ENCODE measurements at places on chromosomes 2 and 18.
A peak's percentile ranks its signal among the peaks of the same experiment; 100 is the strongest.

GRCh38 chr2:79713131-79713785, 200.4 kb downstream of the CTNNA2 start:
- DNase-seq: no peak

- no peak for DNase-seq
Observed at GRCh38 chr2:75688196-75688595, 22.5 kb downstream of the GCFC2 start.

GRCh38 chr18:36608107-36608506, 220.7 kb downstream of the TPGS2 start:
- DNase-seq: no peak

DNA sequence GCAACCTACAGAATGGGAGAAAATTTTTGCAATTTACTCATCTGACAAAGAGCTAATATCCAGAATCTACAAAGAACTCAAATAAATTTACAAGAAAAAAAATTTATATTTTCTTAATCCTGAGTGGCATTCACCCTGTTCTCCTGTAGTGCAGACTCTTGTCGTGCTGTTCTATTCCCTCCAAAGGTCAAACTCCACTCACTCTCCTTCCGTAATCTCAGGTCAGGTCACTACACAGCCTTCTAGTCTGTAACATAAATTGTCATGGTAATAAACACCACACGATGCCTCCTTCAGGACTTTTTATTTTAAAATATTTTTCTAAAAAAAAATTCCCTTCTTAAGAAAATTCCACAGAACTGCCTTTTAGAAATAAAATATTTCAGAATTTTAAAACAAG, 417.9 kb upstream of the GCFC2 start:
- no peak for DNase-seq

GRCh38 chr2:24399434-24400206, 39.3 kb upstream of the ITSN2 start:
- no peak for DNase-seq

- DNase-seq: no peak
Observed at GRCh38 chr2:223947711-223948205, 2.6 kb upstream of the WDFY1 start.

DNA sequence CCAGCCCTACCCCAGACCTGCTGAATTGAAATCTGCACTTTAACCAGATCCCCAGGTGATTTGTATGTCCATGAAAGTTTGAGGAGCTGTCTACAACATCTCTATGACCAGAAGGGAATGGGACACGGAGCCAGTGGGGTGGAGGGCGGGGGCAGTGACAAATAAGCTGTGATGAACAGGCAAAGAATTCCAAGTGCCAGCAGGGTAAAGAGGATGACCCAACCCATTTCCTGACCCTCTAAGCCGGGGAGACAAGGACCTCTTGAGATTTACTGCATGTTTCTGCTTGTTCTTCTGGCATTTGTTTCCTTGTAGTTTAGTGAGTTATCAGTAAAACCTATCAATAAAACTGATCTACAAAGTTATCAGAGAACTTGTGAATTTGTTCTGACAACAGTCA, 8.7 kb downstream of the TET3 start:
- DNase-seq: no peak

DNA sequence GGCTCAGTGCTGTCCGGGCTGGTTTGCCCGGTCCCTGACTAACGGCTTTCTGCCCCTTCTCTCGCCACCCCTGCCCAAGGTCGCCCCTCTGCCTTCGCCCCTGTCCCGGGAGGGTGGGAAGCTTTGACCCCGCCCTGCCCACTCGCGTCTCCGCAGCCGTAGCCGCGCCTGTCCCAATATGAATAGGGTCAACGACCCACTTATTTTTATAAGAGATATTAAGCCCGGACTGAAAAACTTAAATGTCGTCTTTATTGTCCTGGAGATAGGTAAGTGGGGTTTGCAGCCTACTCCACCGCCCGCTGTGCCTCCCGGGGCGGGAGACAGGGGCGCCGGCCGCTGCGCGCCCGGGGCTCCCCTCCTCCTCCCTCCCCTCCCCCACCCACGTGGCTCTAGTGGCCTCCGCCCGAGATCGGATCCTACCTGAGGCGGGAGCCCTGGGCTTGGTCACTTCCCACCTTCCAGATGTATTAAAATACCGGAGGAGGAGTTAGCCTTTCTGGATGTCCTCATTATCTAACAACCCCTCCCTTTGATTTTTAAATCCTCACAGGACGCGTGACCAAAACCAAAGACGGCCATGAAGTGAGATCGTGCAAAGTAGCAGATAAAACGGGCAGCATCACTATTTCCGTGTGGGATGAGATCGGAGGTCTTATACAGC, 633 bp downstream of the NABP1 start:
- DNase-seq: peak; percentile 67

- DNase-seq: no peak
Observed at GRCh38 chr2:169619946-169620345, 35.8 kb downstream of the PPIG start.

DNA sequence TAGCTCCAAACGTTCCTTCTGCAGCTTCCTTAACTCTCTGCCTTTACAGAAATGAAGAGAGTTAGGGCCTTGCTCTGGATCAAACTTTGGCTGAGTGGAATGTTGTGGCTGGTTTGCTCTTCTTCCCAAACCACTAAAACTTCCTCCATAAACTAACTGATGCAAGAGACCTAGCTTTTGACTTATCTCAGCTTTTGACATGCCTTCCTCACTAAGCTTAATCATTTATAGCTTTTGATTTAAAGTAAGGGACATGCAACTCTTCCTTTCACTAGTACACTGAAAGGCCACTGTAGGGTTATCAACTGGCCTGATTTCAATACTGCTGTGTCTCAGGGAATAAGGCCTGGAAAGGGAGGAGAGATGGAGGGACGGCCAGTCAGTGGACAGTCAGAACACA, 8.3 kb downstream of the PXDN start:
- no peak for DNase-seq

DNA sequence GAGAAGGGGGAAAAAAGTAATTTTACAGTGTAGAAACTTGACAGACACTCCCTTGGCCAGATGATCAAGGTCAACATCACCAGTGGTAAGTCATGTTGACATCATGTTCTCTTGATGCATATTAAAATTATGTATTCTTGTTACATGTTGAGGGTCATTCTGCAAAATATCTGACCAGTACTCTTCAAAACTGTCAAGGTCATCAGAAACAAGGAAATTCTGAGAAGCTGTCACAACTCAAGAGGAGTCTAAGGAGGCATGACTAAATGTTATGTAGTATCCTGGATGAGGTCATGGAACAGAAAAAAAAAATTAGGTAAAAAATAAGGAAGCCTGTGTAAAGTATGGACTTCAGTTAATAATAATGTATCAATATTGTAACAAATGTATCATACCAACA, 6.3 kb downstream of the SGPP2 start:
- DNase-seq: peak; percentile 77

DNA sequence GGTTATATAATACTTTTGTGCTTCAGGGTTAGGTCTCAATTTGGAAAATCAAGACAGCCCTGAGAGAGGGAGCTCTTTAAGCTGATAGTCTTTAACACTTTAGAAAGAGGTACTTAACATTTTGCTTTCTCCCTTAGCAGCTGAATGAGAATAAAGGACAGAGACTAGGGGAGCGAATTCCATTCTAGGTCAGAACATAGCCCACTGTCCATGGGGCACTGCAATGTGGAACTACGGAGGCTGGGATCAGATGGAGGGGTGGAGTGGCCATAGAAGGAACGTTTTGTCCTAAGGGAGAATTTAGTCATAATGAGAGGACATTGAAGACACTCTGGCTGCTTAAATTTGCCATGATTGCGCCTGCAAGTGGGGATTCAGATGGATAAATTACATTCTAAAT, 794 bp downstream of the GKN2 start:
- DNase-seq: no peak

GRCh38 chr2:55948176-55948923, 24.8 kb upstream of the EFEMP1 start:
- DNase-seq: no peak

DNA sequence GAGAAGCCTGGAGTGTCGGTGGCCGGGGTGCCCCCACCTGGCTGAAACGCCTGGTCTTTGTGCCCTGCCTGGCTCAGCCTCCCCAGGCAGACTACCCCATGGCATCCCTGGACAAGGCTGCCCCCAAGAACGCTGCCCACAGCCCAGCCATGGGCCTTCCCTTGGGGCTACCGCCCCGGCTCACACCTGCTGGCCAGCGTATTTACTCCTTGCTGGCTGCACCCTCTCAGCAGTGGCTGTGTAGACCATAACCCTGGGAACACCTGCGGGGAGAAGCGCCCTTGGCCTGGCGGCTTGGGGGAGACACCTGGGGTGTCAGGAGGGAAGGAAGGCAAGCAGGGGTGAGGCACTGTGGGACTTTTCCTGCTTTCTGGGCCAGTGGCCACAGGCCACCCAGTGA, 17.3 kb downstream of the CAPN10 start:
- no peak for DNase-seq

DNA sequence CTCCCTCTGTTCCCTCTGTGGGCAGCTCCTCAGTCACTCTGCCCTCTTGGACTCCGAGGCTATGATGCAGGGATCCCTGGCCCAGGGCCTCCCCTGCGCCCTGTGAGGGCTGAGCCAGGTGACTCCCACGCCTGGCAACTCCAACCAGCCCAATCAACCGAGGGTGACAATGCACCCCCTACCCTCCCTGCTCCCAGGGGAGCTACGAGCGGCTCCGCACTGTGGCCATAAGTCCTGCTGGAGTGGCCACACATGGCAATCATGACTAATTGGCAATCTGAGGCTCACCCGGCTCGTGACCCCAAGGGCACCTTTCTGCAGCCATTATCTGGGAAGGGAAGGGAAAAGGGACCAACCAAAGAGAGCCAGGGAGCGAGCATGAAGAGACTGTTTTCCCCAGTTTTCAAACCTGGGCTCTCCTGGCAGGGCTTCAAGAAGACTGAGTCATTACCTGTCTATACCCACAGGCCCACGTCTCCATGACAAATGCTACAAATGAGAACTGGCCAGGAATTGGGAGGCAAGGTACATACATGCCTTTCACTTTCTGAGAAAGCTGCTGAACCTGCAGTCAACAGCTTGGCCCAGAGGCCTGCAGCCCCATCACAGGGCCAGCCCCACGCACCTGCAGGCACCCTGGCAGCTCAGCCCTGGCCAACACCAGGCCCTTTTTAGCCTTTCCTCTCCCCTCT, 45.1 kb downstream of the RPL31 start:
- DNase-seq: no peak

DNA sequence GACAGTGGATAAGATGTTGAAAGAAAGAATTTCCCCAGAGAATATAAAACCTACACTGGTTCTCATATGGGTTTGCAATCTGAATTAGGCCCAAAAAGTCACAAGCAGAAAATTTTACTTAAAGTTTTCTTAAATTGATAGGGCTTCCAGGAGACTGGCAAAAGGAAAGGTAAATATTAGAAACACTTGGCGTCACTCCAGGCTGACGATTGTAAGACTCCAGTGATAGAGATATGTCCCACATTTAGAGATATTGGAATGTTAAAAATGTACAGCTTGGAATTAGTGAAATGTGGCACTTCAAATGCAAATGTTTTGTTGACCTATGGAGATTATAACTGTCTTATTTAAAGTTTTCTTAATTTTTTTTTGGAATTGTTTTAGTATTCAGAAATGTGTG, 14.0 kb downstream of the YIPF4 start:
- DNase-seq: no peak

- DNase-seq: no peak
Observed at GRCh38 chr2:18299423-18300212, 260.8 kb downstream of the RDH14 start.

- DNase-seq: no peak
Observed at GRCh38 chr2:236264256-236264655, at the start of gene ASB18. Gene ASB18, minus strand, starts transcription at chr2:236264406. Its CDS starts 61 bp downstream, at chr2:236264345.

Data from inflammatory macrophage treated with lipopolysaccharide for 1 hour (primary cell).